NB4 (cell line): ENCODE measurements at places on chromosomes 7 and 10.

DNA sequence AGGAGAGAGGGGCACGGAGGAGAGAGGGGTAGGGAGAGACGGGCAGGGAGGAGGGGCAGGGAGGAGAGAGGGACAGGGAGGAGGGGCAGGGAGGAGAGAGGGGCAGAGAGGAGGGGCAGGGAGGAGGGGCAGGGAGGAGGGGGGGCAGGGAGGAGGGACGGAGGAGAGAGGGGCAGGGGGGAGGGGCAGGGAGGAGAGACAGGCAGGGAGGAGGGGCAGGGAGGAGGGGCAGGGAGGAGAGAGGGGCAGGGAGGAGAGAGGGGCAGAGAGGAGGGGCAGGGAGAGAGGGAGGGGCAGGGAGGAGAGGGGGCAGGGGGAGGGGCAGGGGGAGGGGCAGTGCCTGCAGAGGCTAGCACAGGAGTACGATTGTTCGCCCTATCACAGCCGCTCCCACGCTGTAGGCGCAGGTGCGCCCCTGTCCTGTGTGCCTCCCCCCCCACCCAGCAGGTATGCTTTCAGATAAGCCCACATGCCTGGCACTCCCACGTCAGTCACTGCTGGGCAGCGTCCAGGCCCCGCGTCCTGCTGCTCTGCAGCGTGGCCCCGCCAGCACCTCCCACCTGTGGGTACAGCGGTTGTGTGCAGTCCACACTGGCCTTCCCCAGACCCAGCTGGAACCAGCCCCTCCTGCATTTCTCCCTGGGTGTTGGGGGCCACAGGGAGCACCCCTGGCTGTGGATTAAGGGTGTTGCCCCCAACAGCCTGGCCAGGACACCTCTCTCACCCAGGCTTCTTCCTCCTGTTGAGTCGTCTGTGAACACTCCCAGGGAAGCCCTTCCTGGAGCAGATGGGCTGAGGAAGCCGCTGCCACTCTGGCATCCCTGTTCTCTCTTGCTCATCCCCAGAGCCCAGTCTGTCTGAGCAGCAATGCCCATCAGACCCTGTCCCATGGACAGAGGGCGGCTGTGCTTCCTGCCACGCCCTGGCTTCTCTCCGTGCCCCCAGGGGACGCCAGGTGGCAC lies 10.8 kb downstream of the NKX6-2 start:
- peak; percentile 45 for DNase-seq

DNA sequence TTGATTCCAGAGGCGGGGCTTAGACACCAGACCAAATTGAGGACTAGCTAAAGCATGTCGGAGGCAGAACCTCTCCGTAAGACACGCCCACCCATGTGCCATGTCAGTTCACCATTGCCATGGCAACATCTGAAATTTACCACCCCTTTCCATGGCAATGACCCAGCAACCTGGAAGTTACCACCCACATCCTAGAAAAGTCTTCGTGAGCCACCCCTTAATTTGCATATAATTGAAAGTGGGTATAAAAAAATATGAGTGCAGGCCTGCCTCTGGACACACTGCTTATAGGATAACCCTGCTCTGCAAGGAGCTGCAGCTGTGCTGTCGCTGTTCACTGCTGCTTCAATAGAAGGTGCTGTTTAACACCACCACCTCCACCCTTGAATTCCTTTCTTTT lies 28.0 kb downstream of the TMEM270 start:
- no peak for DNase-seq

DNA sequence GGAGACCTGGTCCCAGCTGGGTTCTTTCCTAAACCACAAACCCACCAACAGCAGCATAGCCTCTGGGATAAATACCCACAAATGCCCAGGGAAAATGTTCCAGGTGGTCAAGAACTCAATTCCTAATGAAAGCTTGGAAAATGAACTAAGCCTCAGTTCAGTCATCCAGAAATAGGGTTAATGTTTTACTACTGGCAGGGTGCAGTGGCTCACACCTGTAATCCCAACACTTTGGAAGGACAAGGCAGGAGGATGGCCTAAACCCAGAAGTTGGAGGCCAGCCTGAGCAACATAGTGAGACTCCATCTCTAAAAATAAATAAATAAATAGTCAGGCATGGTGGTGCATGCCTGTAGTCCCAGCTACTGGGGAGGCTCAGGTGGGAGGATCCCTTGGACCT lies 82.2 kb downstream of the SVOPL start:
- no peak for DNase-seq

GRCh38 chr7:94348142-94348541 lies 46.6 kb upstream of the COL1A2 start:
- no peak for DNase-seq

DNA sequence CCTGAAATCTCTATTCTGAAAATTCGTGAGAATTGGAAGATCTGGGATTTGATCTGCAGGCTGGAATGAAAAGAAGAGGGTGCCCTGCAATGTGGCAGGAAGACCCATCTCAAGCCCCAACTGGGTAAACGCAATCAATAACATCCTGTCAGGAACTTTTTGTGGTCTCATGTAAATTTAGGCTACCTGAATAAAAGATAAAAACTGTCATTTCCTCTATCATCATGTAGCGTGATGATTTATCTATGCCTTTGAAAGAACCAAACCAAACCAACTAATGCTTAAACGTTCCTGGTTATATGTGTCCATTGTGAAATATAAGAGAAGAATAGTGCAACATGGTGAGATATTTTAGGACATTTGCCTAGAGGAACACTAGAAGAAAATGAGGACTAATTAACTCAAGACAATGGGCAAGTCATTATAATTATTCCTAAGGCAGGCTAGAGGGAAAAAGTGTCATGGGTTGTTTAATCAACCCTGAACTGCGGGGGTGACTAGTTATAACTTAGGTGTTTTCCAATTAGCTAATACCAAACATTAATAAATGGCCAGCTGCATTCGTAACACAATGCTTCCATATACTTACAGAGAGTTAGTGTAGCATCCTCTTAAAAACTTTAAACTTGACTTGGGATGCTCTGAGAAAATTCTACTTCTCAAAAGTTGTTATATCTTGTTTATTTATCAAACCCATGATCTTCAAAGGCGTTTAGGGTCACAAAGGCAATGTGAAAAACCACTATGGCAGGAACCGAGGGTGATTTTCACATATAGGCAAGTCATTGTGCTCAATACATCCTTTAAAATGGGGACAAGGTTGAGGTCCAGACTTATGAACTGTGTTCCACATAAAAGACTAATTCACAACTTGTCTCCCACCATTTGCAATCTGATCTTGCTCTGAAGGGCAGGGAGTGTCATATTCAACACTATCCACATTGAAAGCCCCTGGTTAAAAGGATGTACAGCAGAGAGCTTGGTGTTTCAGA lies 48.6 kb upstream of the ADO start:
- DNase-seq: no peak

DNA sequence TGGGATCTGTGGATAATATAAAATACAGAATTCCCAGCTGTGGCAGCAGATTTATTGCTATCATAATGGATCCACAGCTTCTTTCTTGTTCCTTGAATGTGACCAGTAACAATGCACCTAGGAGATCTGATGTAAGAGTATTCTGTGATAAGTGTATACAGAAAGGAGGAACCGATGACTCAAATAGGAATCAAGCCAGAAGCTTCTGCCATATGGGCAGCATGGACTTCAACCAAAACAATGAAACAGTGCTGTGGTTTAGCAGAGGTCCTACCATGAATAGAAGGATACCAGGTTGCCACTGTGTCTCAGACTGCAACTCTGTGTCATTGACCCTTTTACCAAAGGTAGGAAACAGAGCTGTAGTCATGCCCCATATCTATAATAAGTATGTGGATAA lies 81.8 kb downstream of the PTPRZ1 start:
- no peak for DNase-seq

- DNase-seq: no peak
These were observed 86.3 kb downstream of the RAB11FIP2 start for GRCh38 chr10:117960345-117960935.
